DMS153 (cell line): ENCODE measurements at places on chromosomes 5 and 9.

DNA sequence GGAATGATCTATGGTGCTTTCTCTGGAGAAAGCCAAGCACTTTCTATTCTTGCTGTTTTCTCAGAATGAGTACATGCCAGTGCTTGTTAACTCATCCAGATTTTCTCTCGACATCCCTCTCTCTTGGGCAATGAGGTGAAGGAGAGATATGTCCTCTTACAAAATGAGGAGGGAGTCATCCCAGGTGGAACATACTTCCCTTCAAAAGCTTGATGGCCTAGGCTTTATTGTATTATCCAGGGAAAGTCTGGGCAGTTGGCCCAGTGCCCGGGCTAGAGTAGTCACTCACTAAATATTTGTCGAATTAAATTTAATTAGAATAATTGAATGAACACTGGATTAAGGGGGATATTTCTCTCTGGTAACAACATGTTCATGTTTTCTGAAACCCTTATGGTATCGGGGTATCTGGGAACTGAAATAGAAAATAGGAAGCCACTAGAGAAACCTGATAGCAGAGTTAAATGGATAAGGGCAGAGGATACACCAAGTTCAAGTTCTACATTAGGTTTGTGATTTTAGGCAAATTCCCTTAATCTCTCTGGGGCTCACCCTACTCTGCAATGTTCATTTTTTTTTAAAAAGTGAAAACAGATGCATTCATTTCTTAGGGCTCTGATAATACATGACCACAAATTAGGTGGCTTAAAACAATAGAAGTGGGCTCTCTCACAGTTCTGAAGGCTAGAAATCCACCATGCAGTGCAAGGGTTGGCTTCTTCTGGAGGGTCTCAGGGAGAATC is 99.6 kb downstream of the LIFR start:
- DNase-seq: no peak

DNA sequence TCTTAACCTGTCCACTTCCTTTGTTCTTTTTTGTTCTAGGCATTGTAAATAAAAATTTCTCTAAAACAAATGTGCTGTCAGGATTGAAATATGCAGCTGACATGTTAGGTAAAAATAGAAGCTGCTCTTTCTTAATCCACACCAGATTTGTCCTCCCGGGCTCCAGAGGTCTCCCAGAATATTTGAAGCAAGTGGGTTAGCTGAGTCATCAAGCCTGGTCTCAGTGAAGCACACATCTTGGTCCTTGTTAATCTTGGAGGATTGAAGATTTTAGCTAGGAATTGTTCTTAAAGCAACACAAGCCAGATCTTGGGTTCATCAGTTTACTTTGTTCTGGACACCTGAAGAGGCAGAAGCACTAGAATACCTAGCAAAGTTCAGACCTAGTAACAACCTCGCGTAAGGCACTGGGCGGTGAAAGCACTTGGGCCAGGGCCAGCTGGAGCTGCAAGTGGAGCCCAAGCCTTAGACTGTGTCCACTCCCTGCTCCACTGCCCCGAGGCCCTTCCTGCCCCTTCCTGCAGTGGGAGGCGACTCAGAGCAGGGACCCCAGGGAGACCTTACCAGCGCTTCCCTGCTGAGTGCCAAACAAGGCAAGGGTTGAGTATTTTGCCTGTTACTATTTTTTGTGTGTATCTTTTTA is 36.5 kb downstream of the HABP4 start:
- DNase-seq: no peak

- no peak for DNase-seq
Observed at GRCh38 chr5:128052780-128053179, 30.8 kb upstream of the SLC12A2 start.

DNA sequence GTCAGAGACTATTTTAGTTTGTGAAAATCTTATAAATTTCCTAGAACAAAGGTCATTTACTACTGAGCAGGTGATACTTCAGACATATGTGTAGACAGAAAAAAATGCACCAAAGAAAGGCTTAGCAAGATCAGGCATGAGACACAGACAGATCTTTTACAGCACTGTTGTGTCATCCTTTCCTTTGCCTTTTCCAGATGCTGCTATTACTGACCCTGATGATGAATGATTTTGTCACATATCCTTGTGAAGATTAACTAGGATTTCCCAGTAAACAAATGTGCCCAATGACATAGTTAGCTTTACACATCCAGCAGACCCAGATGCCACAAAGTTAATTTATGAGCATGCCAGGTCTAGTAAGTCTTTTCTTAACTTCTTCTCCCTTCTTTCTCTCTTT is 68.2 kb downstream of the DMRTA1 start:
- DNase-seq: no peak

GRCh38 chr5:147760086-147760875 is 22.2 kb downstream of the JAKMIP2 start:
- DNase-seq: no peak

- no peak for DNase-seq
Observed at GRCh38 chr9:108668191-108668937, 187.4 kb downstream of the ACTL7B start.
